Spinal cord (tissue), 10 donors: ENCODE measurements at places on chromosomes 3 and 15. TPM values are rescaled to one million over a fixed set of nuclear protein-coding genes. Genes with fewer than 3 reads are reported as not detected.

DNA sequence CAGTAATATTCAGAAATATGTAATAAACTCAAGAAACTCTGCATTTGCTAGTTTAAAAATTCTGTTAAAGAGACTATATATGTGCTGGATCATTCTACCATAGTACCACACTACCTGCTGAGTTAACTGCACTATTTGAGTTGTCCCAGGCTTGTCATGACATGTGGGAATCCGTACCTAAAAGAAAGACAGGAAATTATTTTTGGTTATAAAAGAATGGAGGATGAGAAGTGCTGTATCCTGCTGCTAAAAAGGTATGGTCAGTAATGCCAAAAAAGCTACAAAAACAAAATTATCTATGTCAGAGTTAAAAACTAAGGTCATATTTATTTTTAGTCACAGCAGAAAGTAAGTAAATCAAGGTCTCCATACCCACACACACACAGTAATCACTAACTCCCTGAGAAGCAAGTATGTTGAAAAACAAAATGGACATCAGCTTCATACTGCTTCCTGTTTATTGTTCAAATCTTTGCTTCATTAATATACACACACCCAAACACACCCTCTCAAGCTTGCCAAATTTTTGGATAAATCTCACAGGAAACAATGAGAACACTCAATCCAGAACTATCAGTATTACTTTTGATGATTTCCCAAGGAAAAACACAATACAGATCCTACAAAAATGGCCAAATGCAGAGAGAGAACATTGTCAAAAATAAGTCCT lies 33.7 kb downstream of the DENND6A start:
- no peak for DNase-seq

- DNase-seq = no peak
These were observed 77.8 kb downstream of the DNAJB8 start for GRCh38 chr3:128388932-128389331.

DNA sequence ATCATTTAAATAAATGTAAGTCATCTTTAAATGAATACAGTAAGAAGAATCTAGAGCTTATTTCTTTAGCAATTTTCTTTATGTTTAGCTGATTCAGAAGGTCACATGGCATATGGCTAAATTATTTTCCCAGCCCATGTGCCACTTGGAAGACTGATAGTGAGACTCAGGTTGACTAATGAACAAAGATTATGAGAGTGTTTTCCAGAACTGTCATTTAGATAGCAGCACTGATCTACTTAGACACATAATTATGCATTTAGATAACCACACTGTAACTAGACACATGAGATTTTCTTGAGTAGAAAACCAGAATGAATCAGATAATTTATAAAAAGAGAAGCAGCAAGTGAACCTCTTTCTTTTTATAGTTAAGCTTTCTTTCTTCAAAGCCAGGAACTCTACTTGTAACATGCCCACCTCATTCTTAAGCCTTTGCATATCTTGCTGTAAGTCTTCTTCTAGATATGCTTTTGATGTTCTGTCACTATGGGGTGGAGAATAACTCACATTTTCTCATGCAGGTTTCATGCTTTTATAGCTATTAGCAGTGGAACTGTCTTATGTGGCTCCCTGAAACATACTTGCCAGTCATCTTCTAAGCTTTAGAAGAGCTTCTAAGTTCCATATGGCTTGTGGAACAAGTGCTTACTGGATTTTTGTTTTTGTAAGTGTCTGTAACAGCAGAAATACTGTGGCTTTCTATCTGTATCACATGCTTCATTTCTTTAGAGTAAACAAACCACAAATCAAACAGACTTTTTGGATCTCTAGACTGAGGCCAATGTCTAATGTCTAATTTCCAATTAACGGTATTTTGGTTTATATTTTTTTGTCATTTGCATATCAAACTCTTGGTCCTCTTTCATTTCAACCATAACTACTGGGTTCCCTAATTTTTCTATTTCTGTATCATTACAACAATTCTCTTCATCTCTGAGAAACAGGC lies 101.4 kb downstream of the LMLN start:
- DNase-seq = no peak

DNA sequence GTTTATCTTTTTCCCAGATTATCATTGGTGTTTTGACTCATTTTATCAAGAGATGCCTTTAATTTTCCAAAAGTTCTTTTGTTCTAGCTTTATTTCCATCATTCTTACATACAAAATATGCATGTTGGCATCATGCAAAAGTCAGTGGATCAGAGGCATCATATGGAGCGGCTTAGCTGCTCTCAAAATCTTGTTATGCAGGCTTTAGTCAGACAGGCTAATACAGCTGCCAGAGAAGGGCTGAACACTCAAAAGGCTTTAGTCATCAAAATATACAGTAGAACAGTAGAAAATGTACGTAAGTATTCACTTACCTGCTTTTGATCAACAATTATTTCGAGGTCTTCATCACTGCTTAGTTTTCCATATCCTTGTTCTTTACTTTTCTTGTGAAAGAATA lies 65.5 kb downstream of the PEX5L start:
- DNase-seq = no peak

- DNase-seq = no peak
These were observed 365 bp downstream of the ZBED2 start for GRCh38 chr3:111594781-111595180.

GRCh38 chr15:82072926-82073537 lies 27.2 kb upstream of the MEX3B start:
- no peak for DNase-seq

GRCh38 chr15:69004011-69004410 lies 10.5 kb upstream of the NOX5 start:
- DNase-seq = no peak

- peak; percentile 24 for DNase-seq
These were observed 830 bp downstream of the MAP2K5 start for GRCh38 chr15:67543348-67543718.

DNA sequence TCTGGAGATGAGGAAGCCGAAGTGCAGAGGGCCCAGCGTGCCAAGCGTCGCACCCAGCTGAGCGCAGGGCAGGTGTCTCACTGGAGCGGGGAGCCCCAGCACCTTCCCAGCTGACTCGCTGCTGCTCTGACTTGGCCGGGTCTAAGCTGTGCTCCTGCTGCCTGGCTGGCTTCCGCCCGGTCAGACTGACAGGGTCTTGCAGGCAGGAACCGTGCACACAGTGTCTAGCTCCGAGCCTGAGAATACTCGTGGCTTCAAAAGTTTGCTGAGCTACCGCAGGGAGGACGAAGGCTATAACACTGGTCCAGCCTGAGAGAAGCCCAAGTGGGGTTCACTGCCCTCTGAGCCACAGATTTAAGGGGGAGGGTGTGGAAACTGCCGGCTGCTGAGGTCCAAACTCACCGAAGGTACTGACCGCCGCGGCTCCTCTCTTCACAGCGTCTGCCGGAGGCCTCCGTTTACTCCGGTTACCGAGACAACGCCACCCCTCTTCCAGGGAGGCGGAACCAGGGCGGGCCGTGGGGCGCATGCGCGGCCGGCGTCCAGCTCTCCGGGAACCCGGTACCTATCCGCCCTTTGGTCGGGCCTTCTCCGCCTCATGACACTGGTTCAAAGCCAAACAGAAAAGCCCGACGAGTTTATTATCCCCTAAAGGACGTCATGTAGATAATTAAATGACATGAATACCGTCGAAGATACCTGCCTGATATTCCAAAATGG lies at the start of gene CFAP44:
CFAP44 (minus strand) TSS at position 443 of the 720 bp plus-strand sequence. CDS start 7,829 bp downstream, outside the sequence.
- DNase-seq = peak; percentile 61

GRCh38 chr3:175989161-175989560 lies 1130.0 kb downstream of the NAALADL2 start:
- DNase-seq = no peak

GRCh38 chr15:84654689-84655453 lies 788 bp upstream of the WDR73 start:
- no peak for DNase-seq

GRCh38 chr3:2362122-2362521 lies 263.5 kb downstream of the CNTN4 start:
- DNase-seq = no peak

DNA sequence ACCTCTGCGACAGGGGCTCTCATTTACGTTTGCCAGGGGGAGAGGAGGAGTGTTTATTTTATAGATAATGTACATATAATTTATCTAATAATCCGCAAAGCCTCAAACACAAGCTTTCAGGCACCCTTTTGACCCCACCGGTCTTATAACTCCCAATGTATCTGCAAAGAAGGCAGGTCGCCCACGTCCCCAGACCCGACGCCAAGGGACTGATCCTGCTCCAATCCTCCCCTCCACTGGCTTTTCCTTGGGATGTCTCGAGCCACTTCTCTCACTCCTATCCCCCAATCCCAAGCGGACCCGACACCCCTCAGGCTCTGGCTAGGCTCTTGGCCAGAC lies 452 bp downstream of the DCP1A start:
- no peak for DNase-seq

- peak; percentile 85 for DNase-seq
These were observed 156.7 kb downstream of the KLF13 start for GRCh38 chr15:31483053-31483985.

GRCh38 chr3:173912126-173912525 lies 514.6 kb downstream of the NLGN1 start:
- DNase-seq = no peak

GRCh38 chr3:186315581-186316354 lies 46.3 kb downstream of the DGKG start:
- no peak for DNase-seq

DNA sequence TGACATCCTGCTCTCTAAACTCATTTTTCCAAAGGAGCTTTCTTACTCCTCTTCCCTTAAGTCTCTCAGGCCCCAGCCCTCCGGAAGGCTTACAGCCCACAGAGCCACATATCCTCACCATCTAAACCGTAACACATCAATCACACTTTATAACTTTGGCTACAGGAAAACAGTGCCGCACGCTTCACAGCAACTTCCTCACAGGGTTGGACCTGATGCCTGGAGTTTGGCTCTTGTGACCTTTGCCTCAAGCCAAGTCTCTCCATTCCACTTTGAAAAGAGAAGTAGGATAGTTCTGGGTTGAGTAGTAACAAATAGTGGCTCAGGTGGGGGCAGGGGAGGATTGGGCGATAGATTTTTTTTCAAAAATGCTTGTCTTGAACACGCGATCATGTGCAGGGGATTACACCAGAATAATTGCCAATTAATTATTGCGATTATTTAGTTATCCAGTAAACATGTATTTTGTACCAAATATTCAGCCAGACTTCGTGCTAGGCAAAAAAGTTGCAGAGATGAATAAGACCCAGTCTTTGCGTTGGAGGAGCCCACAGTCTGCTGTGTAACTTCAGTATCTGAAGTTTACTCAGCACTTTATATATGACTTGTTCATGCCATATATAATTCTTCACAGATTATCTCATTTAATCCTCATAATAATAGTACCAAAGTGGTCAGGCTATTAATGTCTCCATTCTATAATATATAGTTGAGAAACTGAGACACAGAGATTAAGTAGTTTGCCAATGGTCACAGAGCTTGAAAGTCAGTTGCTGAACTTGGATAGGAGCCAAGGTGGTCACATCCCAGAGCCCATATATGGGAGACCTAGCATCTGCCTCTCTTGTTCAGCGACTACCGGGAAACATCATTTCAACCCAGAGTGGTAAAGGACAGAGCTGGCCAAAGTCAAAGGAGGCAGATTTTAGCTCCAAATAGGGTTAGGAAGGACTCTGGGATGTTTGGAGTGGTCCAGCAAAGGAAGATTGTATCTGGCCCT lies 2.4 kb upstream of the ETV5 start:
- DNase-seq = no peak

- DNase-seq = no peak
These were observed 828 bp downstream of the U2SURP start for GRCh38 chr3:143002083-143002712.

DNA sequence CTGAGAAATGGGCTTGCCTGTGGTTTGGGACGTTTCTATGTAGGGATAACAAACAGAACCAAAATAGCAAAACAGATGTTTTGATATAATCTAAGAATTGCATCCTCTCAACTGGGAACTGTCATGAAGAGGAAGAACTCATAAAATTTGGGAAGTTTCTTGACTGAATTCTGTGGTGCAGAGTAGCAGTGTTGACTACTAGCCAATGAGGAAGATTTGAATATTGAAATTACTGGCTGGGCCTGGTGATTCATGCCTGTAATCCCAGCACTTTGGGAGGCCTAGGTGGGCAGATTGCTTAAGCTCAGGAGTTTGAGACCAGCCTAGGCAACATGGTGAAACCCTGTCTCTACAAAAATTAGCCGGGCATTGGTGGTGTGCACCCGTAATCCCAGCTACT lies 42.2 kb downstream of the ZNF609 start:
- DNase-seq = no peak

GRCh38 chr15:41997845-41998244 lies 23.0 kb downstream of the PLA2G4E start:
- no peak for DNase-seq

DNA sequence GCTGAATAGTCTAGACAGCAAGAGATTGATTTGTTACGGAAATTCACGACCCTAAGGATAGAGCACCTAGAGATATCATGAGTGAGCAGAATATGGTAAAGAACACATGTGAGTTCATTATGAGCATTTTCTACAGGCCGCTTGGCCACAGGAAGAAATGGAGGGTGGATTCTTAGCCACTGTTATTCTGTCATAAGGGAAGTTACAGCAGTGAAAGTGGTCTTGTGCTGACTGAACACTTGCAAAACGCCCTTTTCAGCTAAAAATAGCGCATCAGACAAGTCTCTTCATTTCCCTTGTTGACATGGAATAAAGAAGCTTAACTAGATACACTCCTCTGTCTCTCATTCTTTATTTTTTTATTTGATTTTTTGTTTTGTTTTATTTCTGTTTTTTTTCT lies 19.8 kb downstream of the DGKG start:
- no peak for DNase-seq

GRCh38 chr3:156358232-156358631 lies 196.7 kb downstream of the SSR3 start:
- DNase-seq = no peak

GRCh38 chr3:100971798-100972197 lies 21.4 kb downstream of the ABI3BP start:
- DNase-seq = no peak

GRCh38 chr15:41512940-41513505 lies 604 bp downstream of the LTK start:
- DNase-seq = peak; percentile 6

DNA sequence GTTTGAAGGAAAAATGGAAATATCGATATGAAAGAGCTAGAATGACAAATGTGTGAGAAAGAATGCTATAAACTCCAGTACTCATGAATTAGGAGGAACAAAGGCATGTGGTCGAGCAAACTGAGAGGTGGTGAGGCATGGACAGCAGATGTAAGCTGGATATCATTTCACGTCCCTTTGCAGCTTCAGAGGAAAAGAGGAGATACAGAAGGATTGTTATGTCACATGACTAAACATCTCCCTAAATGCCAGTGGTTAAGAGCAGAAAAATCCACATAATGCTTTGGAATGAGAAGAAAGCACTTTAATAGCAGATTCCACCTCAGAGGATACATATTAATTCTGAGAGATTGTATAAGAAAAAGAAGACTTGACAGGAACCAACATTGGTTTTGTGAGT lies 248.7 kb downstream of the ZIC4 start:
- no peak for DNase-seq

Gene MYRIP
- total RNA-seq = 12.5 TPM

Gene MEGF11
- 7.8 TPM for total RNA-seq

Gene DCBLD2
- 31.1 TPM for total RNA-seq

Gene LIPH
- 0.30 TPM for total RNA-seq

Gene UBAP1L
- 5.5 TPM for total RNA-seq

Gene LINGO1
- total RNA-seq = 13.7 TPM

Gene UCN2
- 0.77 TPM for total RNA-seq

Gene TGM5
- not detected for total RNA-seq

Gene POLQ
- 2.8 TPM for total RNA-seq

Gene SLC6A11
- total RNA-seq = 84.2 TPM

Gene VWA5B2
- total RNA-seq = 12.0 TPM

Gene CYP1A2
- total RNA-seq = not detected

Gene PPP1R14D
- not detected for total RNA-seq
